ENCODE measurements at places on chromosomes 6 and 20.

DNA sequence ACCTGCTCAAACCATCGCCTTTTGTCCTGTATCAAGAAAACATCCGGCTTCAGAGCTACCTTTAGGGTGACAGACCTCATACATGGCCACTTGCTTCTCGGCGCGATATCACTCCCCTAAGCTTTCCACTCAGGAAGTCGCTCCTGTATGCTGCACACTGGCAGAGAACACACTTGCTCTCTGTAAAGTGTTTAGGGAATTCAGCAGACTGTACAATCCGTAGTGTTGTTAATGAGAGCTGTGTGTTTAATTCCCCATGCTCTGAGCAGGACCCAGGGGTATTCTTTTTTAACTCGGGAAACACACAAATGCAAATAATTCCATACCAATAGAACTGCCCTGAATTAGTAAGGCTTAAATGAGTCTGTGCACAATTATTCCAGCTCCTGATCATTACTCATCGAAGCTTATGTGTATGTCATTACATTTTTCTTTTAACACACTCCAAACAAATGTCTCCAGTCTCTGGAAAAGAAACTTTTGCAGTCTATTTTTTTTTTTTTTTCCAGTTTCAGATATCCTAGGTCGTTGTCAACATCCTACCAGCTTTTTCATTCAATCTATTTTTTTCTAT is 338.7 kb upstream of the ARID1B start:
- DNase-seq: no peak

GRCh38 chr20:7579888-7580287 is 360.4 kb downstream of the HAO1 start:
- DNase-seq: no peak

DNA sequence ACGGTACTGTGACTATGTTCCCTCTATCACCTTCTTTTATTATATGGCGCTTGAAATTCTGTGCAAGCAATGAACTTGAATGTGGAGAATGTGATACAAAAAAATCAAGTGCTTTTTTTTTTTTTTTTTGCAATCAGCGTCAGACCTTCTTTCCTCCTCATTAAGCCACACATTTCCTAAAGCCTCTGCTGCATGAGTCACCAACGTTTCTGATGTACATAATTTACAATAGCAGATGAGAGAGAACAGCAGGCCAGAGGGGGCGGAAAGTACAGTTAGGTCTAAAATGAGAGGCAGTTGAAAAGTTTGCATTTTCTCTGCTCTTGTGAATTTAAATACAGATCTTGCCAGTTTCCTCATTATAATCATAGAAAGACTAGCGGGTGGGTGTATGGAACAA is 114.6 kb upstream of the RIPOR2 start:
- DNase-seq: no peak

DNA sequence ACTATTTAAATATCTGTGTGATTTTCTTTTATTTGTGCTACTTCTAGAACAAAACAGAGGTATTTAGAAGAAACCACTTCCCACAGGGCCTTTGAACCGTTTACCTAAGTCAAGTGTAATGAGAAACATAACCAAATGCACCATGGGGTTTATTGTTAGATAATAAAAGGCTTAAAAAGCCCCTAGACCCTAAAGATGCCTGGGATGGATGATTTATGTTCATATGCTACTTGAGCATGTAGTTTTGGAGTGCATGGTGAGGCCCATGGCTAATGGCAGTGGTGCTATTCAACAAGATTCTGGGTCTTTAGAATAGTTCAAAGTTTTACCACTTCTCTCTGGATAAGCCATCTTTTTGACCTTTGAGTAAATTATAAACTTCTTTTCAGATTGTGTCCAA is 65.9 kb downstream of the MTHFD1L start:
- DNase-seq: no peak

DNA sequence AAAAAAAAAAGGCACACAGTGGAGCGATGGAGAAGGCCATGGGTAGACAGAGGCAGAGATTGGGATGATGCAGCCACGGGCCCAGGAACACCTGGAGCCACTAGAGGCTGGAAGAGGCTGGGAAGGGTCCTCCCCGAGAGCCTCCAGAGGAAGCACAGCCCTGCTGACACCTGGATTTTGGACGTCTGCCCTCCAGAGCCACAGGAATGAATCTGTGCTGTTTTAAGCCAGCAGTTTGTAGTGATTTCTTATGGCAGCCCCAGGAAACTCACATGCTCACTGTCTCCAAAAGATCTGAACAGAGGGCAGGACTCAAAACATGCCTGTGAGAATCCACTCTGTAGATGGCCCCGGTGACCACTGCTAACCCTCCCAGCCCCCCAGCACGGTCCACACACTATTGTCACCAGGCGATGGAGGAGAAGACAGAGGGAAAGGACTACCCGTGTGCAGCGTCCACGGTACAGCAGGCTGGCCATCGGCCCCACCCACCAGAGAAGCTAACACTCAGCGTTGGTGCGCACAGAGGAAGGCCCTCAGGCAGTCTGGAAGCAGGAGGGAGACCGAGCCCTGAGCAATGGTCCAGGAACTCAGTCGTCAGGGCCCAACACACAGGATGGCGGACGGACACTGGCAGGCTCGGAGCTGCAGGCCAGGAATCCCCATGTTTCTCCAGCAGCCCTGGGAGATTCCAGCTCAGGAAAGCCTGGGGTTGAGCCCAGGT is 99.7 kb downstream of the BMP7 start:
- DNase-seq: no peak

DNA sequence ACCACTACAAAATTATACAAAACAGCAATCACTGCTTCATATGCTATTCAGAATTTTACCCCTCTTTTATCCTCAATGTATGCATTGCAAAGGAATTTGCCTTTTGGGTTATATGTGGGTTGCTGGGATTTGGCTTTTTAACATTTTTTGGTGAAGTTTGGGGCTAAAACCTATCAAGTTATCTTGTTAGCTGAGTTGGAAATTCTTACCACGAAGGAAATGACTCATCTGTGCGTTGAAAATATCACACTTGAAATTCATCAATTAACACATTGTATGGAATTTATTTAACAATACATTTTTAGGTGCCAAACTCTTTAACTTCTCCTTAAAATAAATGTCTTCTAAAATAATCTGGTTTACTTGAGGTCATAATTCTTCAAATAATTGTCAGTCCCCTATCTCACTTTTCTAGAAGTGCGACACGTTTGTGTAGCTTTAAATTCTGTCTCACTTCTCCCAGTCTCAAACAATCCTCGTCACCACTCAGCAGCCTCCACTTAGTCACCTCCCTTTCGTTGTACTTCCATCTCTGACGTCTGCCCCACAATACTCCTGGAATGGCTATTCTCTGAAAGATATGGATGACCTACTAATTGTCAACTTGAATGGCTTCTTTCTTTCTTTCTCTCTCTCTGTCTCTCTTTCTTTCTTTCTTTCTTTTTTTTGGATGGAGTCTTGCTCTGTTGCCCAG is 88.5 kb downstream of the PHACTR1 start:
- DNase-seq: no peak

GRCh38 chr20:61723529-61724257 is 342.0 kb downstream of the TAF4 start:
- no peak for DNase-seq

GRCh38 chr6:4660377-4661321 is 115.6 kb upstream of the CDYL start:
- DNase-seq: peak; percentile 82

GRCh38 chr20:64106435-64106961 is 867 bp downstream of the NPBWR2 start:
- DNase-seq: peak; percentile 45

GRCh38 chr6:28401172-28401571 is 1.6 kb upstream of the ZSCAN12 start:
- no peak for DNase-seq

GRCh38 chr6:137736048-137736818 is 130.8 kb upstream of the TNFAIP3 start:
- DNase-seq: no peak

DNA sequence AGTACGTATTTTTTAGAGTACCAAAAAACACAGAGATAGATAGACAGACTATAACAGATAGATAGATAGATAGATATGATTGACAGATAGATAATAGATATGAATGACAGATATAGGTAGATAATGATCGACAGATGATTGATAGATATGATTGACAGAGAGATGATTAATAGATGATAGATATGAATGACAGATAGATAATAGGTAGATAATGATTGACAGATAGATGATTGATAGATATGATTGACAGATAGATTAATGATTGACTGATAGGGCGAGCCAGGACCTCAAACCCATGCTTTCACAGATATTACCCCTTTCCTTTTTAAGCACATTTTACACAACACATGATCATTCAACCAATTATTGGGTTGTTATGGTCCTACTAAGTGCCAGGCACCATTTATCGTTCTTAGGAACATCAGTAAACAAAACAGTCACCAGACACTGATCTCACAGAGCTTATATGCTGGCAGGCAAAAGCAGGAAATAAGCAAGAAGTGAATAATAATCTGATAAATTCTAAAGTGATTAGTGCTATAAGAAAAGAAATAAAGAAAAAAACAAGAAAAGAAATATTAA is 11.6 kb downstream of the MAFB start:
- no peak for DNase-seq

- DNase-seq: no peak
Observed at GRCh38 chr6:151110576-151110905, 129.2 kb upstream of the AKAP12 start.

- DNase-seq: no peak
Observed at GRCh38 chr20:45306431-45306982, at the start of gene RBPJL. RBPJL (plus strand) TSS chr20:45306840; CDS start chr20:45306923, 83 bp downstream.

DNA sequence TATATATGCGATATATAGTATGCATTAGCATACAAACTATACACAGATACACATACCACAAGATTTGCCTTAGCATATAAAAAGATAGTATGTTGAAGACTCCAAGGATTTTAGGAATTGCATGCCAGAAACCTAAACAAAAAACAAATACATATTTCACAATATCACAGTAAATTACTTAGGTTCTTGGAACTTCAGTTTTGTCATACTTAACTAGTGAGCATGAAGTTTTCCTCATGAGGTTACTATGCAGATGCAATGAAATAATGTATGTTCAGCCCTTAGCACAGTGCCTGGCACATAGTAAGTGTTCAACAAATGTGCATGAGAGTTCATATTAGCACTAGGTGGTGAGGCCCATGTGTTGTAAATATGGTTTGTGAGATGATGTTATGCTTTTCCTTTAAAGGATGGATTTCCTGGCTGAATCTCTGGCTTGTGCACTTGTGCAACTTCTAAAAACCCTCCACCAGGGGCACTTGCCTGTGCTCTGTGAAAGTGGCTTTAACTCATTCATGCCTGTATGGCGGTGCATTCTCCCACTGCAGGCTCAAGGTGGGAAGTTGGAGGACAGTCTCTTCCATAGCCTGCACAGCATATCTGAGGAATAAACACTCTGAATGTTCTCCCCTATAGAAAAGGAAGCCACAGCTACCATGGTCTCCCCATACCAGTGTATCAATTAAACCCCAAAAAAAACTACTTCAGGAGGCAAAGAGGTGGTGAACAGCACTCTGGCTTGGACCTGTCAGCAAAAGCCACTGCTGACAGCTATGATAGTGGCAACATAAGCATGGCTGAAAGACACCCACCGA is 624.1 kb upstream of the CDH4 start:
- no peak for DNase-seq

DNA sequence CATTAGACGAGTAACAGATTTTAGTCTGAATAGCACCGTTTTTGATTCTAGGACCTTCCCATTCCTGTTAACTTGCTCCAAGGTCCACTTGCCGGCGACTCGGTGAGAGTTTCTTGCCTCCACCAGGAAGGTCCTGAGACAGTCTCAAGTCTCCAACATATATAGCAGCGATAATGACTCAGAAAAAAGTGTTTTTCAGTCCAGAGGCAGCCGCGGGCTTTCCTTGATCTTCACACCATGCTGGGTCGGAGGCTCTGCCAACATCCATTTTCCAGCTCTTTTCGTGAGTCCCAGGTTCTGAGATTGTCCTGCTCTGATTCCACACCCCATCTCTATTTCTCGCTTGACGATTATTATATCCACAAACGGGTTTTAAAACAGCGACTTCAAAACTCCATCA is 170.5 kb downstream of the GPX5 start:
- no peak for DNase-seq

DNA sequence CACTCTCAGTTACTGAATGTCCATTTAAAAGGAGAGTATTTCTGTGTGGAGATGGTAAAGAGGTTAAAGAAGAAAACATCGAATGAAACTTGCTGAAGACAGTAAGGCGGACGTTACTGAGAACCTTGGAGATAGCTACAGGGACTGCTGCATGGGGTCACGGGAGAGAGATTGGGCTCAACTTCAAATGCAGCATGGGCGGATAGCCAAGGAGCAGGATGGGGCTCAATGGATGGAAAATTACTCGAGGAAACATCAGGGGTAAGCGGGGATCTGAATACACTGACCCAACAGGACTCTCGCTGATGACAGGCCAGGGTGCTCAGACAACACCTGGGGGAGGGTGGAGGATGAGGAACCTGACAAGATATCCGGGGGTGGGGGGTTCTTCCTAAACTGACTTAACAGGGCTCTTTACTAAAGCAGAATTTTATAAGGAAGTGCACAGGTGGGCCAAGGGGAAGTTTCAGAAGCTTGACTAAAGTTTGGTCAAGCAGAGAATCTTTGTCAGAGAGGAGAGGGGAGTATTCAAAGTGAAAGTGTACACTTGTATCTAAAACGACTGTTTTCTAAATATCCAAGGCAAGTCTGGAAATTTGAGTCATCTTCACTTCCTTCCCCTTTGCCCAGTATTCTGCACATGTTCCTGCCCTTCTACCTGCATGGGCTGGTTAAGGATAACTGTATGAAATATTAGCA is 22.8 kb downstream of the ECT2L start:
- DNase-seq: no peak

- DNase-seq: no peak
Observed at GRCh38 chr6:89950446-89950845, 56.2 kb downstream of the GJA10 start.

DNA sequence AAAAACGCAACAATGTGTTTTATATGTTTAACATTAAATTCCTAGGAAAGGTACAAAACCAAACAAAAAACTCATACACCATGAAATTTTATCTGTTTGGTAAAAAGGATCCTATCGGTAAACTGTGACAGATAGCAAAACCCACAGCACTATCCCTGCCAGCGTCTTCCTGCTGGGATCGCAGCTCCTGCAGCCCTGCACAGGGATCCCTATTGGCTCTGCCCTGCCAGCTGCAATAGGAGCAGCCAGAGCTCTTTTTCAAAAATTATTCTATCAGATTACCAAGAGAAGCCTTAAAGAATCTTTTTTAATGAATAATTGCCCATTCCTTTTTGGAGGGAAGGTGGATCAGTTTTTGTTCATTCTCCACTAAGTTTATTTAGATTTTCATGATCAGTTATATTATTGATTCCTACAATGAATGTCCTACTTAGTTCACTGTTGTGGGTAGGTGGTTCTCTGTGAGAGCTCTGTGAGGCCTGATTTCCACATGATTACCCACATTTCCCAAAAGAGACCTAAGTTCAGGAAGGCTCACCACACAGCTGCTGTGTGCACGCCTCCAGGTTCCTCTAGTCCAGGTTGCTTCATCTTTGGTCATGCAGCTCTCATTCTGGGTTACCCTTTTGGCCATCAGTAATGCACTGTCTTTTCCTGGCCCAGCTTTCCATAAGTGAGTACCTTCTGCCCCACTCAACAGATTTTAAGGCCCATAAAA is 293.8 kb downstream of the FRK start:
- DNase-seq: no peak
